NB4 (cell line): ENCODE measurements at places on chromosomes 11 and 22.

- peak; percentile 93 for DNase-seq
These were observed 476.9 kb downstream of the MIAT start for GRCh38 chr22:27134315-27134701.

GRCh38 chr11:61052182-61052972 is 49.9 kb upstream of the CD5 start:
- DNase-seq = no peak

DNA sequence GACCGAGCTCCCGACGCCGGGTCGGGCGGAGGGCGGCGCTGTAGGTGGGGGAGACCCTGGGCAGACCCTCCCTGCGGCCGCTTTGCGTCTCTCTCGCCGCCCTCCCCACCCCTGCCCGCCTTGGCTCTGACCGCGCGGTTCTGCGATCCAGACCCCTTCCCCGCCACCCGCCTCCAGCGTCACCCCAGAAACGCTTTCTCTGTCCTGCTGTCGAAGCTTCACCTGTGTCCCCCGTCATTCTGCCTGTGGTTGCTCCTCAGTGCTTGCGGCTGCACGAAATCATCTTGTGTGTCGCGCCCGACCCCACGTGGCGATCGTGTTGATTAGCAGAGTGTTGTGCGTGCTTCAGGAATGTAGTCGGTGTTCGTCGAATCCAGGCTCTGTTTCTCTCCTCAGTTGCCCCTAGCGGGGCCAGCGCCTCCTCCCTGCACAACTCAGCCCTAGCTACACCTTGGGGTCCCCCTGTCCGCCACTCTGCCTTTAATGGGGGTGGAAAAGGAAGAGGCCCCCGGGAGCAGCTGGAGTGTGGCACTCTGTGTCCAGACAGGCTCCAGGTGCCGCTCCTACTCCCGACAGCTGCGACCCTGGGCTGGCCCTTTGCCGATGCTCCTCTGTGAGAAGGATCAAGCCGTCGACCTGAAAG is 851 bp downstream of the PTDSS2 start:
- DNase-seq = peak; percentile 81

DNA sequence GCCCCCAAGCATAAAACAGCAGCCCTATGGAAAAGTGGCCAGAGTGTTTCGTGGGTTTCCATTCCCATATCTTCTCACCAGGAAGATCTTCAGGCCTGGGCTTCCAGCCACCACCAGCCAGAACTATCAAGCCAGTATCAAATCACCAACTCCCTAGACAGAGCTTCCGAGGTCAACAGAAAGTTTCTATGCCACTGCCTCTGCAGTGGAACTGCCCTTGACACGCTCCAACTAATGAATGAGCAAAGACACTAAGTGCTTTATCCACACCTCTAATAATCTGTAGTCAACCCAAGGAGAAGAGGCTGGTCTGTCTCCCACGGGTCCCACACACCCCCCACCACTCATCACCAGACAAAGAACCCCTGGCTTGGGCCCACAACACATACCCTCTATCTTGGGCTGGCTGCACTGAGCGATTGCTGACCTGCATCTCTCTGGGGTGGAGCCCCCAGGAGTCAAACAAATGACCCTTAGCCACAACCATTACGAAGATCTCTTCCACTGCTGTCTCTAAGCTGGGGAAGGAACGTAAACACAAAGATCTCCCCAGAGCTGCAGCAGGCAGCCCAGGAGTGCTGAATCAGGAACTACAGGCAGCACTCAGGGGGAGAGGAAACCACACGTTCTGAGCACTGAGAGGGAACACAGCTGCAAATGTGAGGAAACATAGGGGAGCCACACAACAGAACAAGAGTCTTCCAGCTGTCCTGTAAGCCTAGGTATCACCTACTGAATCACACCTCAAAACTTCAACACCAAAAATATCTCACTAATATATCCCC is 9.7 kb downstream of the OR5AN1 start:
- DNase-seq = peak; percentile 18

DNA sequence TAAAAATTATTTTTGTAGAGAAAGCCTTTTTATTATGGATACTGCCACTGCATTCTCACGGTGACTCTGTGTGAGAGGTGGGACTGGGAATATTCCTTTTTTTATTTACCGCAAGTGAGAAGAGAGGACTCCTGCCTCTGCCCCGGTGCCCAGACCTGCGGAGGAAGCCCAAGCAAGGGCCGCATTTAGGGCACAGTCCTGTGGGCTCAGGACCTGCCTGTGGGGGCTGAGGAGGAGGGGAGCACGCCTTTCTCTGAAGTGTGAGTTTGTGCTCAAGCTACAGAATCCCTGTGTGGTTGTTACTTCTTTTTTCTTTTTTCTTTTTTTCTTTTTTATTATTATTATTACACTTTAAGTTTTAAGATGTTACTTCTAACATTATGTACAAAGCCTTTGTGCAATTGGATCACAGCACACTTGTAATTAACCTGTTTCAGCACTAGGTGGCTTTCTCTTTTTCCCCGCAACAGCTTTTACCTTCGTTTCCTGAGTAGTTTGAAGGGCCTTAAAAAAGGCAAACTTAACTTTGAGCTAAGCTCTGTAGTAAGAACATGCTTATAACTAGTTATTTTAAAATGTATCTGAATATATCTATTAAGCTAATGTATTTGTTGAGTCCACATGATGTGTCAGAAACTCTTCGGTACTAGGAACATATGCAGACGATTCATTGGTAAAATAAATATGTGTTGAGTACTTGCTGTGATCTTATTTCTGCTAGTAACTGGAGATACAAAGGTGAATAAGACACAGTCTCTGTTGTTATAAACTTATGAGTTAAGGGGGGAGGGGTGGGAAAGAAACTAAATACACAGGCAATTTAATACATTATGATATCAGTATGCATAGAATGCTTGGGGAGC is 18.3 kb downstream of the AMOTL1 start:
- DNase-seq = peak; percentile 59

- no peak for DNase-seq
These were observed 42.1 kb downstream of the RTL6 start for GRCh38 chr22:44455963-44456358.

- DNase-seq = no peak
These were observed 45.3 kb downstream of the TMEM135 start for GRCh38 chr11:87083029-87083428.

GRCh38 chr11:134086376-134086775 is 17.5 kb downstream of the JAM3 start:
- DNase-seq = no peak

- DNase-seq = no peak
These were observed 753.7 kb downstream of the NTM start for GRCh38 chr11:132123854-132124835.

DNA sequence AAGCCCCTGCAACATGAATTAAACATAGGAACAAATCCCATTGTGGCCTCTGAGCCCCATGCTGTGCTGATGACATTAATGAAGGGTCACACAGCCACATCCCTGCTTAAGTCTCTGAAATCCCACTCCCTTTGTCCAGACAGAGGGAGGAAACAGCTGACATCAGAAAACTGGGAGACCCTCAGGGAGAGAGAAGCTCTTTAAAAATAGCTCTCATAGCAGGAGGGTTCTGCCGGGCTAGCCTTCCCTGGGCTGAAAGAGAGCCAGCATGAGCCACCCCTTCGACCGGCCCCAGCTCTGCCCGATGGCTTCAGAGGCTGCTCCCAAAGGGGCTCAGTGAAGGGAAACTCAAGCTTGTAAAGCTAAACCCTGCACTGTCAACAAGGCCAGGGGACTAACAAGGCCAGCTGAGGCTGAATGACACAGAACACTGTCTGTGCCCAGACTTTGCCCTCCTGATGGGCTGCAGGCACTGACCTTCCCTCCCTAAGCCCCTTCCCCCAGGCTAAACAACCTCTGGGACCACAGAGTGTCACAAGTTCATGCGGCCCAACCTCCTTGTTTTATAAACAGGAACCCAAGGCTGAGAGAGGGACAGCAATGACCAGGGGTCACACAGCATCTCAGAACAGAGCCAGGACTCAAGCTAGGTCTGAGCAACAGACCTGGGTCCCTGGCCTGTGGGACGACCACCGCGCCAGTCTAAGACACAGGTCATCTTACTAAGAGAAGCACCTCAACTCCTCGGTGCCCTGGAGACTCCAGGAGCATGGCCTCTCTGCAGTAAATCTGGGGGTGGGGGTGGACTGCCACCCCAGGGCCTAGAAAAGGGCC is 163.8 kb downstream of the CHST1 start:
- no peak for DNase-seq

DNA sequence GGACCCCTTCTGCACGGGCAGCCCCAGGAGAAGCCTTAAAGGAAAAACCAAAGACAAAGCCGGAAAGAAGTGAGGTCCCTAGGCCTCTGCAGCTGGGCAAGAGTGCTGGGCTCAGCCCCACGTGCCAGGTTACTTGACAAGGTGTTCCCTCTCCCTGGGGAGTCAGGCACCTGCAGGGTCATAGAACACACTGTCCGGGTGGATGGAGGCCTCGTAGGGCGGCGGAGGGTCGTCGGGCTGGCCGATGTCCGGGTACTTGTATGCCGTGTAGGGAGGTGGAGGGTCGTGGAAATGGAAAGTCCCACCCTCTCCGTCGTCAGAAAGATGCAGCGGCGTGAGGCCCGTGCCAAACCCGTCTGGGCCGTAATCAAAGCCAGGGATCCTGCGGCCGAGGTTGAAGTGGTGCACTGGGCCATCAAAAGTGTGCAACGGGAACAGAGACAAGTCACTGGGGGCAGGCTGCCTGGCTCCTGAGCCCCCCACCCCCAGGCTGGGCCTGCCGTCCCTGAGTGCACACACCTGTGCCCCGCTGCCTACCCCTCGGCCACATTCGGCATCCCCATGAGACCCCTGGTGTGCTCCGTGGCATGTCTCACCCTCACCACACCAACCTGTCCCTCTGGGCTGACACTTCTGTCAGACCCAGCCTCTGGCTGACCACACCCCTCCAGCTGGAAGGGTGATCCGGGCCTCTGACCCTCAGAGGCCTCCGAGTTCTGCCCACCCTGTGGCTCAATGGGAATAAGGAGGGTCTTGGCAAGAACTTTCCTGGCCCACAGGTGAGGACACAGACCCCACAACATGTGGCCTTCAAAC is 81.1 kb downstream of the DGCR2 start:
- DNase-seq = no peak

- DNase-seq = no peak
These were observed 15.7 kb downstream of the TSPO start for GRCh38 chr22:43167001-43167589.

DNA sequence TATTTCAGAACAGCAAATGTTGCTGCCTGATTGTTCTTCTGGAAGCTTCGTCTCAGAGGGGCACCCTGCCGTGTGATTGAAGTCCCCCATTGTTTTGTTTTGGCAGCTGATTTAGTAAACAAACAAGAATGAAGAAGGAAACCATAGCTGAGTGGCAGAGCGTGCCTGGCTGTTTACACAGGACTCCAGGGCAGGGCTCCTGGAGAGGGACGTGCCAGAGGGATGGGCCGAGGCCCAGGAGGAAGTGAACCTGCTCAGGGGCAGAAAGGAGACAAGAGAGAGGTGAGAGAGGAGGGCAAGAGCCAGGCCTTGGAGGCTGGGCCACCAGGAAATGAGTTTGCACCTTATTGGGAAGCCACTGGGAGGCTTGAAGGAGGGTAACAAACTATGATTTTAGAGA is 85.5 kb upstream of the B3GAT1 start:
- DNase-seq = no peak

GRCh38 chr22:49937758-49938564 is 19.5 kb downstream of the CRELD2 start:
- DNase-seq = no peak

DNA sequence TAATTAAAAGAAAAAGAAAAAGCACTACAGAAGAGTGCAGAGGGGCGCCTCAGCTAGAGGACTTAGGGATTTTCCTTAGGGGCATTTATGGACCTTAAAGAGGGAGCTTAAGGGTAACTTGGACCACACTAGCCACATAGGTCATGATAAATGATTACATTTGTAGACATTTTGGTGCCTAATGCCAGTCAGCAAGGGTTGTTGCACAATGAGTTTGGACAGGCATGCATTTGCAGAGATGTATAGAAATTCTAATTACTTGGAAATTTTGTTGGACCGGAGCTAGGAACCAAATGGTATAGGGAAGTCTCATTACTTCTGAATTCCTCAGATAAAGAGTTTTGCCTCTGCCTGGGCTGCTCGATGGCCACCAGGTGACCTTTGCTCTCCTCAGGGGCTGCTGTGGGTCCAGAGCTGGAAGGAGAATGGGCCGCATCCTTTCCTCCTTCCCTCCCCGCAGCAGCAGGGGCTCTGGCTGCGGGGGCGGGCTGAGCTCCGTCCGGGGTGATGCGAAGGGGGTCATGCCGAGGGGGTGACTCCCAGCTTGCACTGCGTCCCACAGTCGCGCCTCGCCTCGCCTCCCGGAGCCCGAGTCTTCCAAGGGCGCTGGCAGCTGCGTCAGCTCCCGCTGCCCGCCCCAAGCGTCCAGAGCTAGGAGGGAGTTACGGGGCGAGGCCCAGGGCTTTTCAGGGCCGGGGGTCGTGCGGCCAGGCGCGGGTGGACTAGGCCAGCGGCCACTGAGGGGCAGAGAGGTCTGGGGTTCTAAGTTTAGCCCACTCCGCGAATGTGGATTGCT is 20.3 kb upstream of the MALAT1 start:
- DNase-seq = no peak
